Fibroblast of skin of right biceps (primary cell): ENCODE measurements at places on chromosomes 4 and X.

DNA sequence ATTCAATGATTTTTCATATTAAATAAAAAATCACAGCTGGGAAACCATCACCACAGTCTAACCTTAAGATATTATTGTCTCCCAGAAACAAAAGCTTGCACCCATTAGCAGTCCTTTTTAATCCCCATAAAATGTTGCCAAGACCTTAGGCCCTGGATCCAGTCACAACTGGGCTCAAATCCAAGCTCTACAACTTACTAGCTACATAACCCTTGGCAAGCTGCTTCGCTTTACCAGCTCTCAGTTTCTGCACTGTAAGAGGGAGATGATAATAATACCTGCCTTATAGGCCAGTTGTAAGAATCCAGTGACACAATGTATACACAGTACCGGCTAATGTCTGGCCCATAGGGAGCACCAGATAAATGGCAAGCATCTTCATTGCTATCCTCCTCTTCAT lies 400.9 kb upstream of the FGF13 start:
- peak; percentile 14 for DNase-seq

GRCh38 chr4:75547647-75548387 lies 8.0 kb upstream of the ODAPH start:
- peak; percentile 47 for DNase-seq

DNA sequence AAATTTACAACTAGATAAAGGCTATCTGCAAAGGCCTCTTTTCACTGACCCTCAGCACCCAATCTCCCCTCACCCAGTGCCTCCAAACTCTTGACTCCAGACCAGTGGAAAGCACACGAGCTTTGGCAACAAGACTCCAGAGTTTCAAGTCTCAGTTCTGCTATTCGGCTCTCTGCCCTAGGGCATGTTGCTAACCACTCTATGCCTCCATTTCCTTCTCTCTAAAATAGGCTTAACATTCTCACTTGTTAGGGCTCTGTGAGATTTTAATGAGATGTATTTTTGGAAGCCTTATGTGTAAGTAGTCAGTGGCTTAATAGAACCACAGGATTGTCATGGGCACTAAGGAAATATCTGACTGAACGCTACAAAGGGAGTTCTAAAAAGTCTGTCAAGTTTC lies 116.5 kb upstream of the IQCM start:
- DNase-seq, result no peak

GRCh38 chrX:16593801-16594200 lies 56.2 kb upstream of the S100G start:
- DNase-seq, result no peak

DNA sequence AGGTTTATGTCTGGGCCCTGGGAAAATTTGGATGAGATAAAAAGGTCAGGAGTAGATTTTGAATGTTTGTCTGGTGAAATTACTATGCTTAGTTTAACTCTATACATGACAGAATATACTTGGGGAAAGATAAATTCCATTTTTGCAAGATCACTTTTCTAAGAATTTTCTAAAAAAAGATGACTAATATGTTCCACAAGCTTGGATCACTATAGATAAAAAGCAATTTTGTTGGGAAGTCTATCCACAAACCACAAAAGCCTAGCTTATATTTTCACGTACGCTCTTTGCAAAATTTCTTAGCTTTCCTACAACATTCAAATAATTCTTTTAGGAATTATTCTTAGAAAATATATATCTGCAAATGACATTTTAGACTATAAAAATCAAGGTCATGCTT lies 20.6 kb upstream of the COQ2 start:
- peak; percentile 18 for DNase-seq
